Omental fat pad (tissue), 4 donors: ENCODE measurements at places on chromosomes 13 and 19.
A peak's percentile ranks its signal among the peaks of the same experiment; 100 is the strongest.

- DNase-seq = no peak
These were observed 75.3 kb upstream of the SERP2 start for GRCh38 chr13:44298314-44298713.

- peak; percentile 24 for DNase-seq
These were observed 1.3 kb upstream of the FFAR1 start for GRCh38 chr19:35346193-35347052.

GRCh38 chr19:5188548-5189317 lies 151.9 kb downstream of the PTPRS start:
- DNase-seq = no peak

- DNase-seq = no peak
These were observed 2.3 kb downstream of the RAD23A start for GRCh38 chr19:12947702-12948611.

DNA sequence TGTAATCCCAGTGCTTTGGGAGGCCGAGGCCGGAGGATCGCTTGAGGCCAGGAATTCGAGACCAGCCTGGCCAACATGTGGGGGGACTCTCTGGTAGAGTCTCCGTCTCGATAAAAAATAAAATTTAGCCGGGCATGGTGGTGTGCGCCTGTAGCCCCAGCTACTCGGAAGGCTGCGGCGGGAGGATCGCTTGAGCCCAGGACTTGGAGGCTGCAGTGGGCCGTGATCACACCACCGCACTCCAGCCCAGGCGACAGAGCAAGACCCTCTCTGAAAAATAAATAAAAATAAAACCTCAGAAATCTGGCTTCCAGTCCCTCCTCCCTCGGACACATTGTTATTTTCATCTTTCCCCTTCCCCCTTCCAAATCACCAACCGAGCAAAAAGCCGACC lies 332 bp downstream of the IRGQ start:
- no peak for DNase-seq

DNA sequence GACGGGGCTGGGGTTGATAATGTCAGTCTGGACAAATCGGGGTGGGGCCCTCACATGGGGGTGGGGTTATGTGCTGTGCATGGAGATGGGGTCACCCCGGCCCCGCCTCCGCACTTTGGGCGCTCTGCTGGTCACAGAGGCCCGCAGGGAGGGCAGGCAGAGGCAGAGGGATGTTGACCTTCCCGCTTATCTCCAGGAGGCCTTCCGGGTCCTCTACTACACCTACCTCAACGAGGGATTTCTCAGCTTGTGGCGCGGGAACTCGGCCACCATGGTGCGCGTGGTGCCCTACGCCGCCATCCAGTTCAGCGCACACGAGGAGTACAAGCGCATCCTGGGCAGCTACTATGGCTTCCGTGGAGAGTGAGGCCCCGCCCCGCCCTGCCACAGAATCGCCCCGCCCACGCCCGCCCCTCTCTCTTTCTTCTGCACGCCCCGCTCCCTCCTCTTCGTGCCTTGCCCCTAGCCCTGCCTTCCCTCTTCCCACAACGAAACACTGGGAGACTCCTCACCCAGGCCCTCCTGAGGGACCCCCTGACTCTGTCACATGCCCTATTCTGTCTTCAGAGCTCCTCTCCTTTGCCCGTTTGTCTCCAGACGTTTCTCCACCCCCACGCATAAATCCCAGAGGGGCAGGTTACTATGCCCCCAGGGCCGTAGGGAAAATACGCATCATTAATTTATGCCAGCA lies 32.8 kb downstream of the TMEM161A start:
- peak; percentile 46 for DNase-seq

DNA sequence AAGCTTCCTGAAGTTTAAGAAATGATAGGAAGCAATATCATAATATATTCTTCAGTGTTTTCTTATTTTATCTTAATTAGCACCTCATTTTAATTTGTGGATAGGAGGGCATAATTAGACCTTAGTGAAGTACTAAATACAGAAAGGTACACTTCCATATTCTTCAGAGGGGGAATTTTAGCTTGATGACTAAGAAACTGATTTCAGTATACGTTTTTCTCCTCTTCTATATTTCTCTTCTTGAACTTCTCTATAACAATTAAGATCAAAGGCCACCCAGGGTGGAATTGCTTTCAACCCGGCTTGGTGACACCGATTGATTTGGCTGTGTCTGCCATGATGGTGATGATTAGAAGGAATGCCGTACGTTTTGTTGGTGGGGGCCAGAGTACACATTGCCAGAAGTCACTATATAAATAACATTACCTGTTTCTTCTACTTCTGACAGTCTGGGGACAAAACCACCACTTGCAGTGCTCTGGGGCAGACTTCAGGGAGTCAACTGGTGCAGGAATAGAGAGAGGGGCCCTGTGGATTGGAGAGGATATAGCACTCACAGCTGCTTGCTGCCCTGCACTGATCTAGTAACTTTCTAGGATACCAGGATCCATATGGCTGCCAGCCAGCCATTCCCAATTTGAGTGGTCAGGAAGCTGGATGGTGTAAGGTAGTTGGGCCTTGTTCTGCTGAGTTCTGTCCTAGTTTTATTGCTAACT lies 73.8 kb downstream of the SPATA13 start:
- DNase-seq = no peak

DNA sequence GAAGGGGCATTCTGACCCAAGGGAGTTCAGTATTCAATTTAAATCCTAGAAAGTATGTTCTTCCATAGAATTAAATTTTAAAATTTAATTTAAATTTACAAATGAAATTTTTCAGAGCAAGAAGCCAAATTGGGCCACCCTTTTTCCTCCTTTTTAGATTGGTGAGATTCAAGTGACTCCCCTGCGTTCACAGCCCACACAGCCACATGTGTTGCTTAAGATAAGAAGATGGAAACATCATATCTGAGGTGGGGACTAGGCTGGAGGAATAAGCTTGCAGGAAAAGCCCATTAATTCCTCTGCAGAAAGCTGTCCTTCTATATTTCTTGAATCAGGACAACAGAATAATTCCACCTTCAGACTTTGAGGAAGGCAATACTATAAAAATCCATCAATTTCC lies 392.7 kb upstream of the ZNF507 start:
- no peak for DNase-seq

GRCh38 chr19:2483084-2483483 lies 7.2 kb downstream of the GADD45B start:
- DNase-seq = no peak

DNA sequence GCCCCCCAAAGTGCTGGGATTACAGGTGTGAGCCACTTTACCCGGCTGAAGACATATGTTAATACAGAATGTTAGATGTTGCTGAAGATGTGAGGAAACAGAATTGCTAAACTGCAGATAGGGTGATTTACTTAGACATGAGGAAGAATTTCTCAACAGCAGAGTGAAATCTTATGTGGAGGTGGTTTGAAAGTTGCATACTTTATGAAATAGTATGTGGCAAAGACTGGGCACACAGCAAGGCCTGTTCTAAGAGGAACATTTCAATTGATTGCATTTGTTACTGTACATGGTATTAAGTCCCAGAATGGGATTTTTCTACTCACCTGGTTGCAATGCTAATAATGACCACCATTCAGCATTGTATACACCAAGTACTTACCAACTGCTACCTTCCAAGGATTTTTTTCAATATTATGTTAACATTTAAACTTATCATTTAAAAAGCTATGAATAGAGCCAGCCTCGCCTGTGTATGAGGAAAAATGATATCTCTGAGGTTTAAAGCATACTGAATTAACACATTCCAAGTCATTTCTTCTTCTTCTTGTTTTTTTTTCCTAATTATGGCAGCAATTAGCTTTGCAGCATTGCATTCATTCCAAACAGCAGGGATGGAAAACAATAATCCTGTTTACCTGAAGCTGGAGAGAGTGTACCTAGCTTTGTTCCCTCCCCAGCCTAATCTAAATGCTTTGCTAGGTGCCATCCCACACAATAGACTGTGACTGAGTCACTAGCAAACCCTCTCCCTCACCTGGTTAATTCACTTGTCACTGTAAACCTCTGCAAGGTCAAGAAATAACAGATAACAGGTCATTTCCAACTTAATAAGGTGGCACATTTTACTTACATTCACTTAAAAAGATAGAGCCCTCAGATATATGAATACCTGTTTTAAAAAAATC lies 19.4 kb upstream of the KLF5 start:
- no peak for DNase-seq

- DNase-seq = no peak
These were observed 89.4 kb upstream of the RAP2A start for GRCh38 chr13:97344265-97345175.

GRCh38 chr13:107834717-107835116 lies 380.6 kb downstream of the LIG4 start:
- DNase-seq = no peak

DNA sequence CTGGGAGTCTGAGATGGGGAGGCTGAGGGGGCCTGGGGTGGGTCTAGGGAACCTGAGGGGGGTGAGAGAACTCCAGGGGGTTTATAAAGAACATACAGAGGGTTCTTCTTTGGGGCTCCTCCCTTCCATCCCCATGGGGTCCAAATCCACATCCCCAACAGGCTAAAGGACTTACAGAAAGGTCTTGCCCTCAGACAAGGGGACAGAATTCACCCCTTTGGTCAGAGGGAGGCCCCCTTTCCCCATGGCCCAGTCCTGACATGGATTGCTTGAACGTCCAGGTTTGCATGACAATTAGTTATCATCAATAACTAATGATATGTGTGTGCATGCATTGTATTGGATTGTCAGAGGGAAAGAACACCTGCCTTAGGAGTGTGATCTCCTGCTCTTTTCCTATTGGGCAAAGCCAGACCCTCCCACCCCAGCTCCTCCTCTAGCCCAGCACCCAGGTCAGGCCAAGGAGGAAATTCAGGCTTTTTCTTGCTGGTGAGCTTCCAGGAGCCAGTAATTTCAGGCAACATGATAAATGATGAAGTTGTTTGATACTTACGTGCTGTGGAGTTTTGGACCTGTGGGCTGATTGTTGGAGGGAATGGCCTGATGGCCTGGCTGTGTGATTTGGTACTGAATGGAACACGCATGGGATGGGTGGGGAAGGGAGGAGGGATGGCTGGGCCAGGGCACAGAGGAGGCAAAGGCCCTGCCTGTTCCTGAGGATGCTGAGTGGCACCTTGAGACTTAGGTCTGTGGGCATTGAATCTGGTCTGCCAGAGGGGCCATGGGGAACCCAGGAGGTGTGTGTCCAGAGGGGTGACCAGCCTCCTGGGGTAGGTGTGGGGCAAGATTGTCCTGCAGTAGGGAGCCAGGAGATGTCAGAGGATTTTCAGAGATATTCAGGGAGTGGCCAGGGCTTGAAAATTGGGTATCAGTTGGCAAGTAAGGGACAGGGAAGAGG lies 1.1 kb downstream of the KLHL26 start:
- no peak for DNase-seq

- no peak for DNase-seq
These were observed 726 bp upstream of the PEPD start for GRCh38 chr19:33522371-33522662.

DNA sequence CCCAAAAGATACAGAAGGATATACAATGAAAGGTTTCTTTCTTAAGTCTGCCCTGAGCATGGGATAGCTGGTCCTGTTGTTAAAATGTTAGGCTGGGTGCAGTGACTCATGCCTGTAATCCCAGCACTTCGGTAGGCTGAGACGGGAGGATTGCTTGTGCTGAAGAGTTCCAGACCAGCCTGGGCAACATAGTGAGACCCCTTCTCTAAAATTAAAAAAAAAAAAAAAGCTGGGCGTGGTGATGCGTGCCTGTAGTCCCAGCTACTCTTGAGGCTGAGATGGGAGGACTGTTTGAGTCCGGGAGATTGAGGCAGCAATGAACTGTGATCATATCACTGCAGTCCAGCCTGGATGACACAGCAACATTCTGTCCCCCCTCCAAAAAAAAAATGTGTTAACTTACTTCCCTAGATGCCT lies 52.5 kb upstream of the SHKBP1 start:
- no peak for DNase-seq

DNA sequence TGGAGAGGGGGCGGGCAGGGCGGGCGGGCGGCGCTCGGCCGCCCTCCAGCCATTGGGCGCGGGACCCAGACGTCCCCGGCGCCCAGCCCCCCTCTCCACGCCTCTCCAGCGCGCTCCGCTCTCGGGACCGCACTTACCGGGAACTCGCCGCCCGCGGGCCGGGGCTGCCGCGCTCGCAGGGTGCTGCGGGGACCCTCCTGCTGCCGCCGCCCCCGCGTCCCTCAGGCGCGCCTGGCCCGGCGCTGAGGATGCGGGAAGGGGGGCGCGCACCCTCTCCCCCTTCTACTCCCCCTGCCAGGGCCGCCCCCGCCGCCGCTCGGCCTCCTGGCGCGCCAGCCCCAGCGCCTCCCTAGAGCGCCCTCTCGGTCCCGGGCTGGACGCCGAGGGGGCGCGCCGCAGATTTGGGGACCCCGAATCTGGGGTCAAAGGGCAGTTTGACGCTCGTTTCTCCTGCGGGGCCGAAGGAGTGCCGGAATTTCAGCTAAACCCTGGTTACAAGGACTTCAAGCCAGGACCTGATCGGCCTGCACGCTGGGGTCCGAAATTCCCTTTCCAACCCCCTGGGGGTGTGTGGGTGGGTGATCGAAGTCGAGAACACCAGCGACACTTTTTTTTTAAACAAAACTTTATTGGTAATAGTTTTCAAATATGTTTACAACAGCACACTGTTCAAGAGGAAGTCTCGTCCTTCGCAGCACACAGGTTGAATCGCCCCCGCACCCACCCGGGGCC lies 696 bp upstream of the SAMD1 start:
- no peak for DNase-seq

DNA sequence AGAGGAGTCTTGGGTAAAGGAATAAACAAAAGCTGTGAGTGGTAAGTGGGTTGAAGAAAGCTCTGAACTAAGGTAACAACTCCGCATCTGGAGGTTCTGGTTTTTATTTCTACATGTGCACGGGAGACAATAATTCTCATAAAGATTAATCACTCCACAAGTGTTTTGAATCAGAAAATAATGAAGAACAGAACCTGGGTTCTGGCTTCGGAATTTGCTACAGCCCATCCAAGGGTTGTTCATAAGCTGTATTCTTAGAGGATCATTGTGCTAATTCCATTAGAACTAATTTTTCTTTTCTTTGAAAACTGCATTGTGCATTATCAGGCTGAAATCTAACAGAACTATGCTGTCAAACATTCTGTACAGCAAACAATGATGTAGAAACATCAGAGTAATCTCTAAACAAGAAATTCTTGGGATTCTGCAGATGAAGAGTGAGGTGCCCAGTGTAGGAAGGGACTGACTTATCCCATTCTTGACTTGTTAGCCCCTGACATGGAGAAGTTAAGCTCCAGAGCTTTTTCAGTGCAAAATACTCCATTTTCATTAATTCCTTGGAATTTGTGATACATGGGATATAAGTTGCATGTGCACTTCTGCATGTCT lies 368.2 kb downstream of the COG6 start:
- no peak for DNase-seq

DNA sequence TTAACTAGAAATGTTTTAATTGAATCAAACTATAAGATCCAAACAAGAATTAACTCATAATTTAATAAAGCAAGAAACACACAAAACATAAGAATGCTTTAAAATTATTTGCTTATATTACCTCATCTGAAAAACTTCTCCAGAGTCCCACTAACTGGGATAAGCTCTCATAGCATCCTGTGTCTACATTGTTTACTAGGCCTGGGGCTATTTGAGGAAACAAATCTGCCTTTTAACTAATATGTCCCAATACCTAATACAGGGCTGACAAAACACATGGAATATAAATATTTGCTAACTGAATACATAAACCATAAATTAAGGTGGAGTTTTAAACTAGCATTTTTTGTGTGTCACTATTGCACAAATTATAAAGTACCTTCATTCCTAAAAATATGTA lies 1399.8 kb upstream of the SLC10A2 start:
- no peak for DNase-seq
